ENCODE measurements at places on chromosomes 16 and 17.

GRCh38 chr17:56322991-56323390, 169.7 kb downstream of the ANKFN1 start:
- DNase-seq: no peak

DNA sequence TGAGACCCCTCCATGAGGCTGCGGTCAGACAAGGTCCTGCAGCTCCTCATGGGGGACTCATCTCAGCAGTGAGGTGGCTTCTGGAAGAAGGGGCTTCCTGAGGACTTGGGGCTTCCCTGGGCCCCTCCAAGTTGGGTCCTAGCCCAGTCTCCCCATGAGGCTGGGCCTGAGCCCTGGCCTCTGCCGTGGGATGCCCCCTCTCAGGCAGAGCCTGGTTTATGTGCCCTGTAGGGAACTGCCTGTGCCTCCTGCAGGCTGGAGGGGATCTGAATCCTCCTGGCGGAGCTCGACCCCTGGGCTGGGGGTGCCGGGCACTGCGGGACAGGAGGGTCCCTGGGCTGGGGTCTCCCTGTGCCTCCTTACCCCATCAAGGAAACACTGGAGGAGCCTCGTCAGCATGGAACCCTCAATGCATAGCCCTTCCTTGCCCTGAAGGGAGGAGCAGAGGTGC, 45.8 kb downstream of the TNFRSF13B start:
- DNase-seq: no peak

GRCh38 chr17:60353773-60354172, 38.2 kb downstream of the USP32 start:
- DNase-seq: no peak

DNA sequence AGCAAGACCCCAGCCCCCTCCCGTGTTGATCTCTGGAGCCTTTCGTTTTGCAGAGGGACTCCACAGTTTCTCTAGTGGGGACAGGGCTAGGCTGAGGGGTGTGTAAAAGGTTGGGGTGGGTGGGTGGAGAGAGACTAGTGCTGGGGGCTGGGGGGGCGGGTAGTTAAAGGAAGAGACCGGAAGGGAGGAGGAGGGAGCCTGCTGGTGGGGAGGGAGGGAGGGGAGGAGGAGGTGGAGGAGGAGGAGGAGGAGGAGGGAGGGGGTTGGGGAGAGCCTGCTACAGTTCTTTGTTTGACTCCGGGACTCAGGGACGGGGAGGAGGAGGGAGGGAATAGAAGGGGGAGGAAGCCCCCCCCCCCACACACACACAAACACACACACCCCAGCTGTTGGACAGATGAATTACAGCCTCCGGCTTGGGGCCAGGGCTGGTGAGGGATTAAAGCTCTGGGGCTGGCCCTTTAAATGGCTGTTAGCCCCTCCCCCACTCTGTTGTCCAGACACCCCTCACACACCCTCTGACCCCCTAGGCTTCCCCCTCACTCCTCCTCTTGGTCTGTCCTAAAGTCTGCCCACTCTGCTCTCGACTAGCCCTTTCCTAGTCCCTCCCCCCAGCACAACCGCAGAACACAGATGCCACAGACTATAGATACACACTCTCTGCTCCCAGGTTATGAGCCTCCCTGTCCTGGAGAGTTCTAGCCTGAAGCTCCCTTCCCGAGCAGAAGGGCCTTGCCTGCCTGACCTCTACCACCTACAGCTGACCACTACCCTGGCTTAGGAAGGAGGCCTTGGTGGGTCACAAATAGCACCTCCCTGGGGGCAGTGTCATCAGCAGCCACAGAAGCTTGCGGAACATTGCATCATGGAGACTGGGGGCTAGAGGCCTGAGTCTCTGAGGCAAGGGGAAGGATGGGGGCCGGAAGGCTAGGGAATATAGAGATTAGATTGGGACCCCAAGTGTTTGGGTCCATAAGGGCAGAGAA, 4.4 kb downstream of the KDM6B start:
- DNase-seq: no peak

- no peak for DNase-seq
These were observed 47.5 kb downstream of the WNT3 start for GRCh38 chr17:46770818-46771560.

DNA sequence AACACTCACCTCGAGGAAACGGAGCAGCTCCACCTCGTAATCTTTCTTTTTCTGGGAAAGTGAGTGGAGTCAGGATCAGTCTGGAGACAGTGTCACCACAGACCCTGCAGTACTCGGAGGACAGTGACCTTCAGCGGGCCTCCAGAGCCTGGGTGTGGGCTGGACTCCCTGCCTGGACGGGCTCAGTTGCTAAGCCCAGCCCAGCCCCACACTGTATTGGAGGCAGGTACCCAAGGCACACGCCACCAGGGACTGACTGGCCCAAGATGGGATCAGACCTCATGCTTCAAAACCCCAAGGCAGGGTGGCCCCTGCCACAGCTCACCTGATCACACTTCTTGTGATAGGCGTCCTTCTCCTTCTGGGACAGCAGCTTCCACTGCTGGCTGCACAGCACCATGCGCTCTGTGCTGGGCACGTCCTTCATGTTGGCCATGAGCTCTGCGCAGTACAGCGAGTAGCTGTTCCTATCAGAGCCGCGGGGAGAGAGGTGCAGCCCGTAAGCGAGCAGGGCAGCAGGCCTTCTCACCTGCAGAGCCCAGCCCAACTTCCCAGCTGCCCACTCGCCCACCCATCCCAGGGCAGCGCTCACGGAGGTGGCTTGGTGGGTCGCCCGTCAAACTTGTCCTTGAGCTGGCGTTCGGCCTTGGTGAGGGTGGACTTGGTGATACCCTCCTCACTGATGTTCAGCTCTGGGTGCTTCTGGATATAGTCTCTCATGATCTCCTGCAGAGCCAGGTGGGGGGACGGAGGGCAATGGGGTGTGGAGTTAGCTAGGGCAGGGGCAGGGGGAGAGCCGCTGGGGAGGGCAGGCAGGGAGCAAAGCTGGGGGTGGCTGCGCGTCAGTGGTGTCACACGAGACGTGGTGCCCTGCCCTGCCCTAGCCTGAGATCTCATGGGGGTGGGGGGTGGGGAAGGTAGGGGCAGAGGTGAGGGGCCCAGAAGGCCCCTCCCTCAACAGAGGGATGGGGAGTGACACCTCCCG, 7.9 kb downstream of the UBTF start:
- no peak for DNase-seq

DNA sequence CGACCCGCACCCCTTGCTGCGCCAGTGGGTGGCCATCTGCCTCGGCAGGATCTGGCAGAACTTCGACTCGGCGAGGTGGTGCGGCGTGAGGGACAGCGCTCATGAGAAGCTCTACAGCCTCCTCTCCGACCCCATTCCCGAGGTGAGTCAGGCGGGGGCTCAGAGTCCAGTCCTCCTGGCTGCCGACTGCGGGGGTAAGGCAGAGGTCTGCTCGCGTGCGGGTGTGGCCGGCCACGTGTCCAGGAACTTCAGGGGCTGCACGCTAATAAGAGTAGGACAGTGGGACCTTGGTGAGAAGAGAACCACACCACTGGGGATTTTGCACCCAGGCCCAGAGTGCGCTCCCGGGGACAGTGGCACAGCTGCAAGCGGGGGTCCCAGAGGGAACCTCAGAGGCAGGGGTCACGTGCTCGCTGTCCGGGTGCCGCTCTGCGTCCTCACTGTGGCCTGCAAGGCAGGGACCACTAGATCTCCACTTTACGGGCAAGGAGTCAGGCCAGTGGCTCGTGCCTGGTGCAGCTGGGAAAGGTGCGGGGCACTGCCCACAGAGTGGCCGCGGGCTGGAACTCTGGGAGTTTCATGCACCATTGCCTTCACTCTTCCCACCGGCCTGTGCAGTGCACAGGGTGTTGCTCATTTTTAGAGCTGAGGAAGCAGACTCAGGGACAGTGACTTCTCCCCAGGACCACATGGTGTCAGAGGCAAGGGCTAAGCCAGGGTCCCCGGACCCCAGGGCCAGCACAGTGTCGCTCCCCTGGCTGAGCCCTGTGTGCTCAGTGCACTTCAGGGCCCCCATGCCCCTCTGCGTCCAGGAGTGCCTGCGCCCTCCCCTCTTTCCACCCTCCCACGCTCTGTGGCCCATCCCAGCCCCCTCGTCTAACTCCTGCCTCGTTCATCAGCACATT, 107.6 kb upstream of the CHMP6 start:
- DNase-seq: no peak

DNA sequence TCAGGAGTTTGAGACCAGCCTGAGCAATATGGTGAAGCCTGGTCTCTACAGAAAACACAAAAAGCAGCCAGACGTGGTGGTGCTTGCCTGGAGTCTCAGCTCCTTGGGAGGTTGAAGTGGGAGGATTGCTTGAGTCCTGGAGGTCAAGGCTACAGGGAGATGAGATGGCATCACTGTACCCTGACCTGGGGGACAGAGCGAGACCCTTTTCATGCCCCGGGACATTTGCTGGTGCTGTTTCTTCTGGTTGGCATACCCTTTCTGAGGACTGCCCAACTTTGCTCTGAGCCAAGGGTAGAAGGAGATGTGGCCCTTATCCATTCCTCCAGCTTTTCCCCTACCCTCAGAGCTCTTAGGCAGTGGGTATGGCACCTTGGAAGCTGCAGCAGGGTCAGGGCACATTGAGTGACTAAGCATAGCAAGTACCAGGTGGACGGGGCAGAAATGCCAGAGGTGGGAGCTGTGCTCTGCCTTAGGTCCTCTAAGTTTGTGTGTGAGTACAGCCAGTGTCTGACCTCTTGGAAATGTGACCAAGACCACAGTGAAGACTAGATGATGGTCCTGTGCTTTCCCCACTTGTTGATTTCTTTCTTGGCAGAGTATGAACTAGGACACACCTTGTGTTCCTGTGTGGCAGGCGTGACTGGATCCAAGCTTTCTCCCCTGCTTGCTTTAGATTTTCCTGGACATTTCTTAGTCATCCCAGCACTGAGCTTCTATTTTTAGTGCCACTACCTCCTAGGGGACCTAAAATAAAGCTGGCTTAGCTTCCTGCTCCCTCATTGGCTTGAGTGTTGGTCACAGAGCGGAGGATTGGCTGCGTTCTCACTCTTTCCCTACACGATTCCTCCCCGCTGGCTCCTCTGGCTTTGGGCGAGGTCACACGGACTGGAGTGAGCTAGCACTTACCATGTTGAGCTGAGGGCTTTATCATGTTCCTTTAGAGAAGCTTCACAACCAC, 9.9 kb upstream of the EDC4 start:
- DNase-seq: no peak

DNA sequence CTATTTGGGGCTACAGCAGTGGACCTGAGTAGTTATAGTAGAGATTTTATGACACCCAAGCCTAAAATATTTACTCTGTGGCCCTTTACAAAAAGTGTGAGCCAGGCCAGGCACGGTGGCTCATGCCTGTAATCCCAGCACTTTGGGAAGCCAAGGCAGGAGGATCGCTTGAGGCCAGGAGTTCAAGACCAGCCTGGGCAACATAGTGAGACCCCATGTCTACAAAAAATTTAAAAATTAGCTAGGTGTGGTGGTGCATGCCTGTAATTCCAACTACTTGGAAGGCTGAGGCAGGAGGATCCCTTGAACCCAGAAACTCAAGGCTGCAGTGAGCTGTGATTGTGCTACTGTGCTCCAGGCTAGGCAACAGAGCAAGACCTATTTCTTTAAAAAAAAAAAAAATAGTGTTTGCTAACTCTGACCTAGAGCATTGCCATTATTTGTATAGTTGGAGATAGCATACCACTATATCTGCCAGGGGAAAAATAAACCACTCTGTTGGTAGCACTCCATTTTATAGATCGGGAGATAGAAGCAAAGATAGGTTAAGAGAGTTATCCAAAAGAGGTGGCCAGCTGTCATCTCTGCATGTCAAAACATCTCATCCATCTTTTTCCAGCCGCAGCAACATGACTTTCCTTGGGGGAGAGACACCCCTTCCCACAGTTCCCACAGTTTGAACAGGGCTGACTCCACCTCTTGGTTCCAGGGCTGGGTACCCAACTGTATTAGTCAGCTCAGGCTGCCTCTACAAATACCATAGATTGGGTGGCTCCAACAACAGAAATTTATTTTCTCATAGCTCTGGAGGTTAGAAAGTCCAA, 3.0 kb upstream of the ITPRIPL2 start:
- no peak for DNase-seq

GRCh38 chr17:57985675-57985974, 2.4 kb downstream of the VEZF1 start:
- DNase-seq: no peak

DNA sequence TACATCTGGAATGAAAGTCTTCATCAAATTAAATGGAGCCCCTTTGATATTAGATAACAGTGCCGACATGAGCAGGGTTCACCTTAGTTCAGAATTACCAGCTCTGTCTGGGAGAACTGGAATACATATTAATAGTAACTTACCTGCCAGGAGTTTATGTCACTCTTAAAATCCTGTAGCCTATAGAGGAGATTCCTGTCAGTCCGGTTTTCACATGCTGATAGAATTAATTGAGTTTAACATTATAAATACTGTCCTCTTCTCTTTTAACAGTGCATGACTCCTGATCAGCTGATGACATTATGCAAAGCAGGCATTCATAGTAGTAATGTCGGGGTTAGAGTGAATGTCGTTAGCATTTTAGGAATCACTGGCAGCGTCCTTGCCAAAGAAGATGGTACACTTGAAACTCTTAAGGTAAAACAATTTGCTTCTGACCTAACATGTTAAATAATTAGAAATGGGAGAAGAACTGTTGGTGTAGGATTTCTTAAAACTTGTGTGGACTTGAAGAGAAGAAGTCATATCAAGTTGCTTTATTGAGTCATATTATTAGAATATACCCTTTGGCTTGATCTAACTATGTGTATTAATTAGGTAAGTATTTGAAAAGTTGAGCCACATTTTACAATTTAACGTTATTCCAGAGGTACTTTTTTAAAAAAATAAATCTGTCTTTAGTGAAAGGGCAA, 34.3 kb downstream of the HEATR3 start:
- no peak for DNase-seq

DNA sequence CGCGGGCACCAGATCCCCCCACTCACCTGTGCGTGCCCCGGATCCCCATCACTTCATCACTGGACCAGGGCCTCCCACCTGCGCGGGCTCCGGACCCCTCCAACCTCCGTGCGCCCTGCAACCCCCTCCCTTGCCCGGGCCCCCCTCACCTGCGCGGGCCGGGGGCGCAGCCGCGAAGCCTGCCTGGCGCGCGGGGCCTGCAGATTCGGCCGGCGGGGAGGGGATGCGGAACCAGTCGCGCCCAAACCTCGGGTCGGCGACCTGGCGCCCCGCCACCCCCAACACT, 202 bp downstream of the CEP131 start:
- no peak for DNase-seq

- no peak for DNase-seq
These were observed 13.8 kb downstream of the NDUFAF8 start for GRCh38 chr17:81252987-81253329.

- DNase-seq: no peak
These were observed 18.0 kb downstream of the MPRIP start for GRCh38 chr17:17060001-17060922.

DNA sequence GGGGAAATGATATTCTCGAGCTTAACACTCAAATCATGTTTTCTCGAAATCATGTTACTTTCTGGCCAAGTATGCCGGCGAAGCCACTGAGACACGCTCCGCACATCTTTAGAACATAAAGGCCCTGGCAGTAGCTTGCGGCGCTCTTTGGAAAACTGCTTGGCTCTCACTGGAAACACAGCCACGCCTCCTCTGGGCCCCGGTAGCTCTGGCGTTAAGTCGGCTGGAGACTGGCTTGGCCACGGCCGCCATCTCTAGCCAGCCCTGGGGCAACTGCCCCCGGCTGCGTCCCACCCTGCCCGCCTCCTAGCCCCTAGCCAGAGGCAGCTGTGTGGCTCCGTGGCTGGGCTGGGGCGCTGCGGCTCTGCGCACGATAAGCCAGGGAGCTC, 9.2 kb upstream of the BAIAP2 start:
- DNase-seq: no peak
